Stomach (tissue), 19 donors: ENCODE measurements at places on chromosomes 1 and 21.

DNA sequence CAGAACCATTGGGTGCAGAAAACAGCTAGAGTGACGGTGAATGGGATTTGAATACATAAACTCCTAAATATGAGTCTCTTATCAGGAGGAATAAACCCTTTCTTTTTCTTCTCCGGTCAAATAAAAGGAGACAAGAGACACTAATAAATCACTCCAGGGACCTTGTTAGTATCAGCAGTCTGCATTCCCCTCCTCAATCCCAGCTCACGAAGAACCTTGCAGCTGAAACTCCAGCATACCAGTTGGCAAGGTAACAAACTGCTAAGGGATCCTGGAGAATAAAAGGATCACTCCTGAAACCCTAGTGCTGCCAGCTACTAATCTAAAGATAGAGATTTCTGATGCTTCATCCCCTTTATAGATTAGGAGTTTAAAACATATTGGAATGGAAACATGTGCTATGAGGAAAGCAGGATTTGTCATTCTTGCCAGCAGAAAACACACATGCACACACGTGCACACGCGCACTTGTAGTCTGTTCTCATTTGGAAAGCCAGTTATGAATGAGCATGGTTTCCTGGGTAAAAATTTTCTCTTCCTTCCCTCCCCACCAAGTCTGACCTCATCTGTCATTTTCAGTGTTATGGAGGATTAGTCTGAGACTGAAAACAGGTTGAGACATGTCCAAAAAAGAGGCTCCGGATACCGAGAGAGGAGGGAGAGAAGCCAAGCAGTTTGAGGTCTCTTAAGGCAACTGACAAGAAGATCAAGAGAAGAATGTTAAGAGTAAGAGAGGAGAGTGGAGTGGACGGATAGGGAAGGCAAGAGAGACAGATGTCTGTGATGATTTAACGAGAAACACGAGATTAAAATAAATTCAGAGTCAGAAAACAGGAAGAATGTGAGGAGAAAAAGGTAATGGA lies 10.9 kb downstream of the IER5 start:
- peak; percentile 48 for DNase-seq

- DNase-seq: peak; percentile 41
Observed at GRCh38 chr1:62744611-62745577, 39.0 kb upstream of the ATG4C start.

DNA sequence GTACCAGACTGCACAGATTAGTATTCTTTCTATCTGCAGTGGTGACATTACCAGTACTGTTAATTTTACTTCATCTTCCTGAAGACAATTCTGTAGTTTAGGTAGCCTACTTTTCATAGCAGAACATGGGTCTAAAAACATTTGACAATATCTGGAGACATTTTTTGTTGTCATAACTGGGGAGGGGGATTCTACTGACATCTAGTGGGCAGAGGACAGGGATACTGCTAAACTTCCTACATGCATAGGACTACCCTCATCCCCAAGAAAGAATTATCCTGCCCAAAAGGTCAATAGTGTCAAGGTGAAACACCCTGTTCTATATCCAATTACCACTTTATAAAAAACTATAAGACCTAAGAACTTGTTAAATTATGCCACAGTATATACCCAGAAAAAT lies 3.4 kb upstream of the ARHGAP29 start:
- peak; percentile 52 for DNase-seq

DNA sequence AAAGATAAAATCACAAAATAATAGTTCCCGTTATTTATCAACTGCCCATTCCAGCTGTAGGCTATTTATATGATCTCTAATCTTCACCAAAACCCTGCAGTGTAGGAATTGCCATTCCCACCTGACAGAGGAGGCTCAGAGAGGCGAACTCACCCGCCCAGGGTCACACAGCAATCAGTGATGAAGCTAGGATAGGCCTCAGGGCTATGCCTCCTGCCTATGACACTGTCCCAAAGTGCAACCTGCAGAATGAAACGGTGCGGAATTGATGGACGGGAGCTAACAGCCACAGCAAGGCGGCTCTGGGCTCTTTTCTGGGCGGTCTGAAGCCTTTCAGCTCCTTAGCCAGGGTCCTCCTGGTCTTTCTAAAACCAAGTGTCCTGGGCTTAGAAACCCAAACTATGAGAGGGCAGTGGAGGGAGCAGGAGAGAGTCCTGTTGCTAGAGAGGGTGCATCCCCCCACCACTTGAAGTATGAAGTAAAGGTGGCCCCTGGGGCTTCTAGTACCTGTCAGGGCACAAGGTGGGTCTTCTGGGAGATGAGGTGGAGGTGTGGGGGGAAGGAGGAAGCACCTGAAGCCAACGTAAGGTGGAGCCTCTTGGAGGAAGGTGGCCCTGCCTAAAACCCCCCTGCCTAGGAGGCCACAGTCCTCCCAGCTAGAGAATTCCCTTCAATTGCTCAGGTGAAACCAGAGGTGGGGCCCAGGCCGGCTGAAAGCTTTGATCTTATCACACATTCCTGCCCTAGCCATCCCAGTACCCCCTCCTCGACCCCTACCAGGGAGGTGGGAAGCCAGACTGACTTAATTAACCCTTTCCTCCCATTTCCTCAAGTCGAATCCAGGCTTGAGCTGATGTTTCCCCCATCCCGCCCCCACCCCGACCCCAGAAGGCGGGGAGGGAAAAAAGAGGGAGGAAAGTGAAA lies 14.8 kb downstream of the HSPG2 start:
- DNase-seq: no peak

GRCh38 chr1:235129774-235130570 lies 1.3 kb upstream of the TOMM20 start:
- no peak for DNase-seq

- DNase-seq: no peak
Observed at GRCh38 chr1:112713466-112714312, 1.4 kb downstream of the PPM1J start.

- no peak for DNase-seq
Observed at GRCh38 chr1:108077991-108078390, 113.0 kb upstream of the VAV3 start.

- no peak for DNase-seq
Observed at GRCh38 chr21:26148071-26148839, 22.3 kb downstream of the APP start.

DNA sequence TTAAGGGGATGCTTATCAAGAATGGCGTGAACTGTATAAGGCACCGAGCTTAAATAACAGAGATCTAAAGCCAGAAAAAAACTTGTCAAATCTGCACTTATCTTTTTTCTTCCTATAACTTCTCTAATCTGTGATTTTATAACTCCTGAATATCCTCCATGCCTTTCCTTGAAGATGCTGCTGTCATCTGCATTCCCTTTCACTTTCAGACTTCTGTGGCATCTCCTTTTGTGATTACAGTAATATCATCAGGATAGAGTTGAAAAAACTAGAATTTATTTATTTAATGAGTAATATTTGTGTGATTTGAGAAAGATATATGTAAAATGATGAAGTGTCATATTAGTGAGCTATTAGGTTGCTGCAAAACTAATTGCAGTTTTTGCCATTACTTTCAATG lies 357.8 kb upstream of the PTBP2 start:
- DNase-seq: no peak

DNA sequence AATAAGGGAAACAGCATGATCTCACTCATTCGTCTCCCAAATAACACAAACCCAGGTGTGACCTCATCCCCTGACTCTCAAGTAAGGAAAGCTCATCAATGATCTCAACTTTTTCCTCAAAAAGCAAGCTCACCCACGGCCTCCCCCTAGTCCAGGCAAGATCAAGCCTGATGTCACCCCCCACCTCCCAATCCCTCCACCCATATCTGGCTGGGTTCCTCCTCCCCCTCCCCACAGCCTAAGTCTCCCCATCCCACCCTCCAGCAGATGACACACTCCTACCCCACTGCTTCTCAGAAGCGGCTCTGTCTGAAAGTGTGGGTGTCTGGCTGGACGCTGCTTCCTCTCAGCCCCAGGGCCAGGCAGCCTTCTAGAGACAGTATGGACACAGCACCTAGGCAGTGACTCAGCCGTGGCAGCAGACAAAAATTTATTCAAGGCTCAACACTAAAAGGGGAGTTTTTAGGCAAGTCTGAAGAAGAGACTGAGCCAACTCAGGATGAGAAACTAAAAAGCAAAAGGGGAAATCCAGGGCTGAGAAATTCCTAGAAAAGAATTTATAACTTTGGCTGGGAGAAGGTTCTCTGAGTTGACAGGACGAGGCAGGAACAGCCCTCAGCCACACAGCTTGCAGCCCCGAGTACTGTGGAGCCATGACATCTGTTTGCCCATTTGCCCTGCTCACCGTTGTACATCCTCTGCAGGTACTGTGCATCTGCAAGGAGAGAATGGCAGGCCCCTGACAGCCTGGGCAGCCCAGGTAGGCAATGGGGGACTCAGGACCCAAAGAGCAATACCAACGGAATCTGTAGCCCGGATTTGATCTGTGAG lies 81.6 kb upstream of the LRRC8D start:
- DNase-seq: no peak

DNA sequence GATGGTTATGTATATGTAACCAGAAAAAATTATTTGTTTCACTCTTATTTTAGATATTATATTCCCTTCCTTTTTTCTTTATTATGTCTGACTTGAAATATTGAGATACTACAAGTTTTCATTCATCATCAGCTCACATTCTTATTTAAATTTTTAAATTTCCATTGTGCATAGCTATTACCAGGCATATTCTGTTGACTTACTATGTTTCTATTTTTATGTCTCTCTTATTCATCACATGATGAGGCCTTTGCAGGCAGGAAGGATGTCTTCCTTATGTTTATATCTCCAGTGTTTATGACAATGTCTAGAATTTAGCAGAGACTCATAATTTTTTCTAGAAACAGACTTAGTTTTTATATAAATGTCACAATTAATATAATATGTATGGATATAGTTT lies 221.9 kb upstream of the KCTD3 start:
- DNase-seq: no peak

- peak; percentile 72 for DNase-seq
Observed at GRCh38 chr21:26115305-26115704, 55.3 kb downstream of the APP start.

DNA sequence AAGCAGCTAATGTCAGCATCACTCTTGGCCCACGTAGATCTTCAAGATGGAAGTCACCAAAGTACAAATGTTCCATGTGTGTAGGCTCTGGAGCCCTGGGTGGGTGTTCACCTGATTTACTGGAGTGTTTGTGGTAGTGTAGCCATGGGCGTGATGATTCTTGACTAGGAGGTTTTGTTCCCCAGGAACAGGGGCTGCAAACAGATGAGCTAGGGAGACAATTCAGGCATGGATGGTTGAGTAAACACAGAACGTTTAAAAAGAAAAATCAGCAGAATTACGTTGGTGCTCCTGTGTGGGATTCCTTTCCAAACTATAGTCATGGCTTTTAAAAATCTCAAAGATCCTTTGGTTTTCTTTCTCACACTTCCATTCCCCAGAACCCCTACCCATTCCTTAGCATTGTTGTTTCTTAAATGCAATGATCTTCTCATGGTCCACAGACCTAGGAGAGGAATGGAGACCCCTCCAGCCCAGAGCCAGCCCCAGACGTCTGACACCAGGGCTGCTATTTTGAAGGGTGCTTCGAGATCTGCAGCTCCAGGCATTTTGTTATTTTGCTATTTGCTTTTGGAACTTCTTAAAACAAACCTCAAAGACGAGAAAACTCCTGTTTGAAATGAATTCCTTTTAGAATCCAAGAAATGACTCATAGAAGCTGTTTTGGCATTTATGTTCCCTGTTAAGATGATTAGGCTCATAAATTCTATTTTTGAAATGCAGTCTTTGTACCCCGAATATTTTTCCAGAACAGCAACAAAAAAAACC lies 115.1 kb downstream of the ETS2 start:
- peak; percentile 52 for DNase-seq

DNA sequence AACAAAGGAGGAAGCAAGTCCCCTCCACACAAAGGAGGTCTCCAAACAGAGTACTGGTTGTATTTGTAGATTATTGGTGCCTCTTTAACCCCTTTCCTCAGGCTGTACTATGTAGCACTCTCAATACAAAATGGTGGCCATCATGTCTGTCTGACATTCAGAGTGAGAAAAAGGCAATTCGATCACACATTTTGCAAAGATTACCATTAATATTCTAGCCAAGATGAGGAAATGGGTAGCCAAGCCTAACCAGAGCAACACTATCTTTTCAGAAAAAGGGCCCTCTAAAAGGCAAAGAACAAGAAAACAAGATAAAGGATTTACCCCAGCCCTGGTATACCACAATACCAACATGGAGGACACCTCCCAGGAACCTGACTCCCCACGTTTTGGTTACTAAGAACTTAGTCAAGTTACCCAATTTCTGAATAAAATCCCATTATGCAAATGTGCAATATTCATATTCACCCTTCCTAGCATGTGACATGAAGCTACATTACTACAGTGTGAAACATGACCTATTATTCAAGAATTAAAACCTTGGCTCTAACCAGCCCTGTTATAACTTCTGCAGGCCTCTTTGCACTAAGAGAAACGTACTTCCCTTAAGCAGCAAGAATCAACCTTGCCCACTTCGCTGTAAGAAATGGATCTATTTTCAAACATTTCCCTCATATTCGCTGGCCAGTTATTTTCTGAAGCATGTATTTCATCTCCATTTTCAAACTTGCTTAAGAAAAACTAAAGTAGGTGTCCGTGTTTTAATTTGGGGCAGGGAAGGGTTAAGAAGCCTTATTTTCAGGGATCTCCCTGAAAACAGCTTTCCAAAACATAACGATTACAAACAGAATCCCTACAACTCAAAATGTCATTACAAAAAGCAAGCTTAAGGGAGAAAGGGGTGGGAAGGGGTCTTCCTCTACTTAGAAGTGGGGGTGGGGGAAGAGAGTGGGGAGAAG lies 2.1 kb downstream of the KDM5B start:
- no peak for DNase-seq

DNA sequence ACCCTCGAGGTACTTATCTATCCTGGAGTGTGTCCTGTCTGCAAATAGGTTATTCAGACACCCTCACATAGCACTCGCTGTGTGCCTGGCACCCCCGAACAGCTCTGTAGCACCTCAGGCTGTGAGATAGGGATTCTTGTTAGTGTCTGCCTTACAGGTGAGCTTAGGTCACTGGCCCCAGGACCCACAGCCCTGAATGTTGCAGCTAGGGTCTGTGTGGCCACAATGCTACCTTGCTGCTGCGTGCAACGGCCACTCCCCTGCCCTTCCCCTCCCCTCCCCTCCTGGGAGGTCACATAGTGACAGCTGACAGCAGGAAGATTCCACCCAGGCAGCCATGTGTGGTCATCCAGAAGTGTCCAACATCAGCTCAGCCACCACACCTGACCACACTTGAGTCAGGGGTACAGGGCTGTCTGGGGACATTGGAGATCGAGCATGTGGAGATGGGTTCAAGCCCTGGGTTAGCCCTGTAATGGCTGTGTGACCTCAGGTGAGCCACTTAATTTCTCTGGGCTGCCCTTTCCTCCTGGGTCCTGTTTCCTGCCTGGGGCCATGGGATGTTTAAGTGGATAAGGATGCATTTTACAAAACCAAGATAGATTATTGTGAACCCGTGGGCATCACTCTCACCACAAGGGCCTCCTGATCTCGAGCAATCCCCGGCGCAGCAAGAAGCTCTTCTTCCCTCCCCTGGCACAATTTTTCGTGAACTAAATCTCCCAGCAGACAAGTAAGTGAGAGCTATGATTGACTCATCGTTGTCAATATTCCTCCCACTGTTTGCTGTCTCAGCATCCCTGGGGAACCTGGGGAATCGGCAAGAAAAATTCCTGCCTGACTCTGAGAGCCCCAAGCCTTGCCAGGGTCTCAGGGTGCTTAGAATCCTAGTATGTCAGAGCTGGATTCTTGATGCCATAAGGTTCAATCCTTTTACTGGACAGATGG lies 208.7 kb downstream of the PTPRU start:
- DNase-seq: no peak

GRCh38 chr1:24206516-24207394 lies 19.7 kb upstream of the IFNLR1 start:
- DNase-seq: peak; percentile 45

- no peak for DNase-seq
Observed at GRCh38 chr1:217067642-217068041, 344.4 kb upstream of the ESRRG start.

GRCh38 chr1:53683986-53684740 lies 54.8 kb downstream of the GLIS1 start:
- no peak for DNase-seq
